ENCODE measurements at places on chromosomes 7 and 10. TPM values are rescaled to one million over a fixed set of nuclear protein-coding genes. Genes with fewer than 3 reads are reported as not detected.

- DNase-seq: no peak
These were observed 8.2 kb downstream of the CLDN12 start for GRCh38 chr7:90411510-90411909.

GRCh38 chr10:104650072-104650471 lies 9.0 kb downstream of the SORCS3 start:
- no peak for DNase-seq

Gene C7orf57
- polyA plus RNA-seq: not detected

DNA sequence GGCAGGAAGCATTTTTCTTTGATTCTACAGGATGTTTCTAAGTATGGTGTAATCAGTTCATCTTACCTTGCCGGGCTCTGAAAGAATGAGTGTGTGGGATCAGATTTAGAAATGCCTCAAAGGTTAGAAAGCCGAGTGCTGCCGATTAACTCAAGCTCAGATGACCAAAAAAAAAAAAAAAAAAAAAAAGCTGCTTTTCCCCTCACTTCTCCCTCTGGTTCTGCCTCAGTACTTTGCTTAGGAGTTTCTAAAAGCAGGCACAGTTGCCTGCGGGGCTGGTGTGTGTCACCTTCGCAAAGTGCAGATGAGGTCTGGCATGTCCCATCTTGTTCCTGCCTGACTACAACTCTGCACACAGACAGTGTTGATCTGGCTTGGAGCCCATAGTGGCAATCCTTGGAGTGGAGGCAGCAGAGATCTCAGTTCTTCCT lies 47.0 kb downstream of the KIAA1217 start:
- DNase-seq: no peak

DNA sequence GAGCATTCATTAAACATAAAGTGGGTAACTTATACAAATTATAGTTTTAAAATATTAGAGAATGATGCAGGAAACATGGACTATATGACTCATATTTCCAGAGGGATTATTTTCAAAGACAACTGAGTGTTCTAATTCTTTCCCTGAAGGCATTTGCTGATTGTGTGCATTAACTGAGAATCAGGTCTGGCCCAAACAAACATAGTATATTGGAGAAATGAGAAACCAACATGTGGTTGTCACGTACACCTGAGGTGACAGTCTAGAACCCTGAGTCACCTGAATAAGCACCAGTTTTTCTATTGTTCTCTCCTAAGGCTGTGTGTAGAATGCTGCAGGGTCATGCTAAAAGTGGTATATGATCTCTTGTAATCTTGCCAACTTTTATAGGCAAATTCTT lies 1125.7 kb downstream of the XPNPEP1 start:
- no peak for DNase-seq

Gene ACSM6
- polyA plus RNA-seq: not detected

Gene ADAM22
- polyA plus RNA-seq: 0.33 TPM

Gene TMEM213
- polyA plus RNA-seq: not detected

- DNase-seq: no peak
These were observed 79.2 kb upstream of the KCTD7 start for GRCh38 chr7:66549466-66549865.

GRCh38 chr10:11684717-11685645 lies 57.2 kb upstream of the ECHDC3 start:
- DNase-seq: peak; percentile 41

Gene DGKI
- polyA plus RNA-seq: 3.1 TPM

- DNase-seq: no peak
These were observed 1217.7 kb upstream of the CELF2 start for GRCh38 chr10:9800011-9800410.

Gene TMEM184A
- polyA plus RNA-seq: 0.36 TPM

DNA sequence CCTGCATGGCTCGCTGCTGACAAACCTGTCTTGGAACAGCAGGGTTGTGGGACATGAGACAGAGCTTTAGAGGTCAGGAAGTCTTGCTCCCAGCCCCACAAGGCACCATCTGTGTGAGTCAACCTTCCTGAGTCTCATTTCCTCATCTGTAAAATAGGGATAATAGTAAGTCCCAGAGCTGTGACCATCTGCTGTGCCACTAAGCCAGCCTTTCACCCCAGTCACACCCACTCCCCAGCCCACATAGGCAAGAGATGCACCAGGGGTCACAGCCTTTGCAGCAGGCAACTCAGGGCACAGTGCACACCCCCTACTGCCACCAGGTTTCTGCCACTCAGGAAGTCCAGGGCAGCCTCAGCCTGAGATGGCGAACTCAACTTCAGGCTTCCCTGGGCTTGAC lies 29.4 kb upstream of the CDH23 start:
- no peak for DNase-seq

Gene ZMIZ2
- polyA plus RNA-seq: 4.8 TPM

DNA sequence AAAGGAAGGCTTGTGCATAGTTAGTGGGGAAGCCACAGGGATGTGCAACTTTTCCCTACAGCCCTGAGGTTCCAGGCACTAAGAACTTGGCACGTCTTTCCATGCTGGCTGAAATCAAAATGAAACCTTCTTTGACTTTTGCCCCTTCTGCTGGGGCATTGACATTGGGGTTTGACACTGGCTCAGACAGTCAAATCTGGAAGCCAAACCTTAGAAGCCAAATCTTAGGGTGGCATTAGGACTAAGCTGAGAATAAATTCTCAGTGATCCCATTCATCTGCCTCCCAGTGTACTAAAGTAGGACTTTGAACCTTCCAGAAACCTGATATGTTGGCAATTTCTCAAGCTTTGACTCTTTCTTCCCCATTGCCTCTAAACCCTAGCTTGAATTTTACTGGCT lies 31.3 kb upstream of the INSYN2A start:
- DNase-seq: no peak

DNA sequence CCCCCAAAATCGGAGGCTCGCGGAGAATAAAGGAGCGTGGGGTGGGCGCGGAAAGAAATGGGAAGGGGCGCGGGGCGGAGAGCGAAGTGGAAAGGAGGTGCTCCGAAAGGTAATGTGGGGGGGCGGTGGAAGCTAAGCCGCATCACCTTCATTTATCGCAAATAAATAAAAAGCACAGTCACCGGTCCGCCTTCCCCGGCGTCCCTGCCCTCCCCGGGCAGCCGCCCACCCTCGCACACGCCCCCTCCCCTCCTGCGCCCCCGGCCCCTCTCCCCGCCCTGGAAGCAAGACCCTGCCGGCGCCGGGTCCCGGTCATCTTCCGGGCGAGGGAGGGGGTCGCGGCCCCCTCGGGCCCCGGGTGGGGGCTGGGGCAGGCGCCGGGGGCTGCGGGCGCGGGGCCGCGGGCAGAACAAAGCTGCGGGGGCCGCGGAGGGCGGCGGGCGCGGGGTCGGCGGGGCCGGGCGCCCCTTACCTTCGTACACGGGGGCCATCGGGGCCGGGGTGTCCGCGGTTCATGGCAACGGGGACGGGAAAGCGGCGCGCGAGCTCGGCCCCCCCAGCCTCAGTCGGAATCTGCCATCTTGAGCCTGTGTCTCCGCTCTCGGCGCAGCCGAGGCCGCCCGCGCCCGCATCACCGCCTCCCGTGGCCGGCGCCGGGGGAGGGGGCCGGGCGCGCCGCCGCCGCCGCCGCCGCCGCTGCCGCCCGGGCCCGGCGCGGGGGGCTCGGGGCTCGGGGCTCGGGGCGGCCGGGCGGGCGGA lies 486 bp downstream of the HIPK2 start:
- no peak for DNase-seq

Gene EFCAB10
- not detected for polyA plus RNA-seq

DNA sequence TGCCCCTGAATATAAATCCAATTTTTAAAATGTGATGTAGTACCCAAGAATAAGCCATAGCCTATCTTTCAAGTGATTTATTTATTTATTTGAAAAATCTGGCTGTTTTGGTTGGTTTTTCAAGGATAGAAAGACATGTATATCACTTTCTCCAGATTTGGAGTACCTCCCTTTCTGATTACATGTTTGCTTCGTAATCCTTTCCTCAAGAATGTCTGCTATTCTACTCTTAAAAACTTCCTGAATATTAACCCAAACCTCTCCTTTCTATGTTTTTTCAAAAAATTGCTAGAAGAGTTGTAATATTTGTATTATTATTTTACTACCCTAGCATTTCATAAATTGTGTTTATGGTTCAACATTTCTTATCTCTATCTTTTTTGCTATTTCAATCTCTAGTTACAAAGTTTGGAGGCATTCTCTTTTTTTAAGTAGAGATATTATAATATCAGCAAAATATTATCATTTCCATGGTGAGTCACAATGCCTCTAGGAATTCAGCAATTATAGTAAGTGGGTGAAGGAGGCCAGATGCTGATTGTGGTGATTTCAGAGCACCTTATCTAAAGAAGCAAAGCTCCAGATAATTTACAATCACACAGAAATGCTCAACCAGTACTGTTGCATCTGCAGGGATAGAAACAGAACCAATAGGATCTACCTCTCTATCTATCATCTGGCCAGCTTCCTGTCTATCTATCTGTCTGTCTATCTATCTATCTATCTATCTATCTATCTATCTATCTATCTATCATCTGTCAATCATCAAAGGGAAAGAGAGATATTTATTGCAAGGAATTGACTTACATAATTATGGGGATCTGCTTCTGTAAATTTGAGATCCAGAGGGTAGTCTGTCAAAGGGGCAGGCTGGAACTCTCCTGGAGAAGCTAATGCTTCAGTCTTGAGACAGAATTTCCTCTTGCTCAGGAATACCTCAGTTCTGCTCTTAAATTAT lies 412.5 kb upstream of the SEMA3C start:
- no peak for DNase-seq

Gene HOXA3
- polyA plus RNA-seq: 1.6 TPM

Gene GPR37
- polyA plus RNA-seq: 11.2 TPM

- no peak for DNase-seq
These were observed 46.9 kb upstream of the GDF10 start for GRCh38 chr10:47253030-47253637.

- DNase-seq: peak; percentile 21
These were observed 9.4 kb downstream of the ACSL5 start for GRCh38 chr10:112383325-112383724.

Gene GRM3
- not detected for polyA plus RNA-seq

Gene UBE2H
- polyA plus RNA-seq: 161 TPM

DNA sequence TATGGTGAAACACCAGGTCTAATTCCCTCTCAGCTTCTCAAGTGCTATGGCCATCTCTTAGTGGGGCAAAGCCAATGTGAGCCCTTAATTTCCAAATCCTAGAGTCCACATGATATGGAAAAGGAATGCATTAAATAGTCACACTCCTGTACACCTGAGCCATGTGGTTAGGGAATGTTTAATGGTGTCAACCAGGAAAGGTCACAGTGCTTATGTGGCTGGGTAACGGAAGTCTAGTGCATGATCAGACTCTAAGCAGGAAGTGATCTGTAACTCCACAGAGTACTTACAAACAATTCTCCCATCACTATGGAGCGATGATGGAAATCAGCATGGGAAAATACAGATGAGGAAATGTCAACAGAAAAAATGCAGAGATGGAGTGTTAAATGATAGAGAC lies 148.8 kb downstream of the MAGI2 start:
- no peak for DNase-seq

DNA sequence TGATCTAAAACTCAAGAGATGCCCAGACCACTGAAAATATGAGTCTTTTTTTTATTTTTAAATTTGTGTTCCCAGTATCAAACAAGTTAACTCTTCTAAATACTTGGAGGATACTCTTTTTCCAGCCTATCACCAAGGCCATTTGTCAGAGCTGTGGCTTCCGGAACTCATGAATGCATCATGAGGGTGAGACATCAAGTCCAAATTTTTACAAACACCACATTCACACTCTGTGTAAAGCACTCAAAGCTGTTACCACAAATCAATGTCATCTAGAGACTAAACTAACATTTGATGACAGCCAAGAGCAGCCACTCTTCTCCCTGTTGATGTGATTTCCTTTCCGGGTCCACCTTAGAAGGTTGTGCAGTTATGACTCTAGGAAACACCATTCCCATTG lies 43.8 kb upstream of the ARID5B start:
- DNase-seq: no peak

Gene FEZF1
- polyA plus RNA-seq: not detected

Gene PLEKHA1
- 17.6 TPM for polyA plus RNA-seq

Gene SORCS3
- not detected for polyA plus RNA-seq

DNA sequence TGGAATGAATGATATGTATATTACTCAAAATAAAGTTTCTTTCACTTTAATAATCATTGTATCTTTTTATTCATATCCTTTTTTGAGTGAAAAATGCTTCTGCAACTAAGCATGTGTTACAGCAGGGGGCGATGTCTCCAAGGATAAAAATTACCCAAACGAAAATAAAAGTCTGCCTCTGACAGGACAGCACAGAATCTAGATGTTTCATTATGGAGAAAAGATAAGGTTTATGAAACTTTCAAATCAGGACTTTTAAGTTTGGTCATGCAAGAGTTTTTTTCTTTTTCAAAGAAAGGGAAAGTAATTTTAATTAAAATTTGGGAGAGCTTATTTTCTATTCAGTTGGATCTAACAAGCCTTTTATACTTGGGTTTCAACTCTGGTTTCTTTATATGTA lies 48.4 kb downstream of the TES start:
- DNase-seq: no peak

Gene AMZ1
- 0.67 TPM for polyA plus RNA-seq

Gene DNAJC9
- polyA plus RNA-seq: 13.1 TPM
